ENCODE measurements at places on chromosomes 1 and 21.

- DNase-seq, result no peak
These were observed 1.3 kb downstream of the AMIGO1 start for GRCh38 chr1:109508001-109508872.

DNA sequence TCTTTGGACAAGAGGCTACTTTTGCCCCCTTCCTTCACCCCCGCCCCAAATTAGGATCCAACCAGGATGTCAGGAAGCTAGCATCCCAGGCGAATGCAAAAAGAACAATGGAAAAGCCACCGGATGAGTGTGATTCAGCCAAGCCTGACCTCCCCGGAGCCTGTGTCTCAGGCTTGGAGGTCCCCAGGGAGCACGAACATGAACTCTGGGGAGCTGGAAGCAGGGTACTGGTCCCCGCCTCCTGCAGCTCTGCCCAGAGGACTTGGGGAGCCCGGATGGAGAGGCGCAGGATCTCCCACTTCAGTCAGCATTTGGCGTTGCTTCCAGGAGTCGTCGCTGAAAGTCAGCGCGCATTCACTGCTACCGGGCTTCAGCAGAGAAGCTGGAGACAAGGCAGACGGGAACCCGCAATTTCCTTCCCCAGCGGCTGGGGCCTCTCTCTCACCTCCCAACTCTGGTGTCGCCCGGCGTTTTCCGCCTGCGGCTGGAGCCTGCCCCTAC, 1.8 kb upstream of the TBX15 start:
- DNase-seq, result no peak

DNA sequence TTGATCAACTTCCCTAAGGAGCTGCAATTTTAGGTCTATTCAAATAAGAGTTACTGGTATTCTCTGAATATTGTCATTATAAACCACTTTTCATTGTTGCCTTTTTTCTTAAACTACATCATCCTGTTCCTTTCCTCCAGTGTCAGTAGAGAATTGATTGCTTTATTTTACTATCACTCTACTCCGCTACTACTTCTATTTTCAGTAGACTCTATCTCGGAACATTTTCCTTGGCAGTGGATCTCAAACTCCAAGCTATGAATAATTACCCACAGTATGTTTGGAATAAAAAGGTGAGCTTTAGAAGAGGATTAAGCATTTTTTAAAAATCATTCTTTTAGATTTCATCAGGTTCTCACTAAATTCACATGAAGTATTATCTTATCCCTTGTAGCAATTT, 224.9 kb downstream of the GREM2 start:
- DNase-seq, result no peak

DNA sequence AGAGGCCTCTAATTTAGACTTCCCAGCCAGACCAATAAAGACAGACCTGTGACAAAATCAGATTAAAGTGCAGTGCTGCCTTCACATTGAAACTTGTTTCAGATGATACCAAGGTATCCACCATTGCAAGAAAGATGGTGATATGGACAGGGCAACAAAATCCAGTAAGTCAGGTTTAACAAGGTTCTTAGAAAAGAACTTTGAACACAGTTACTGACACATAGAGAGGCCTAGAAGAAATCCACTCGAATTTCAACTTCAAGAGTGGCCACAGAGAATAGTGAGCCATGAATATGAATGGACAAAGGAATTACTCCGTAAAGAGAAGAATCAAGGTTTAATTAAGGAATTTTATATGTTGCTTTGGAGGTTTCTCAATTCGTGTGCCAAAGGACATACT, 230.4 kb downstream of the KCNT2 start:
- no peak for DNase-seq

DNA sequence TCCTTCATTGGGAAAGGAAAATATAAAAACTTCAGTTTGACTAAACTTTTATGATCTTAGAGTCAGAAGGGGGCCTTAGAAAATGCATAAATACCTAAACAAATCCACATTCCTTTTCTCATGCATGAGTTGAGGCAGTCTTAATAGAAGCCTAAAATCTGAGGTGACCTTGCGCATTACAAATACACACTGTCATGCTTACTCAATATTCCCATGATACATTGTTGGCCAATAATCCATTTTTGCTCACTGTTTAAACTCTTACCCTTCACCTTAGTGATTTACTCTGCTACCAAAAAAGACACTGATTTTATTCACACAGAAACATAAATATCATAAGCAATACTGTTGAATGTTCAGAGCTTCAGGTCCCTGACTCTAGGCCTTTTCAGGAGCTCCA, 19.1 kb upstream of the TMCO1 start:
- DNase-seq, result no peak

- no peak for DNase-seq
These were observed 765 bp upstream of the S100A4 start for GRCh38 chr1:153546371-153546770.

GRCh38 chr1:30966690-30967369, 58.3 kb upstream of the SDC3 start:
- no peak for DNase-seq

DNA sequence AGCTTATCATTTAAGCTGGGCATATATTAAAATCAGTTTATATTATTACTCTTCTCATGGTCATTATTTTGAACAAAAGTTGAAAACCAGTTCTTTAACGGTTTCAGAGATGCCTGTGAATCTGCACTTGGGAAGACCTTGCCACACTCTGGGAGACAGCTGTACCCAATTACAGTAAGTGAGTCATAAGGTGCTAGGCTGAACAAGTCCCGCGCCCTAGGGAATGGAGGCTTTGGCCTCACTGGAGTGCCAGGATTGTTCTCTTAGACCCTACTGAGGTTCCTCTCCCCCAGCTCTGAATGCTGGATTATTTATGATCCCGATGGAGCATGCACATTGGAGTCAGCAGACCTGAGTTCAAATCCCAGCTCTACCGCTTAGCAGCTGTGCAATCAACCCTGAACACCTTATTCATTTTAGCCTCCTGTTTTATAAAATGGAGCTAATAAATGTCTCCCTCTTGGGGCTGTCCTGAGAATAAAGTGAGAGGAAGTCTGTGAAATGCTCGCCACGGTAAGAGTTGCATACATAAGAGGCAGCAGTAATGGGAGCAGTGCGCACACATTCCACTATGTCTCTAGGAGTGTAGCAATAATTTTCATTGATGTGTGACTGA, 266.2 kb downstream of the FOXD2 start:
- no peak for DNase-seq

DNA sequence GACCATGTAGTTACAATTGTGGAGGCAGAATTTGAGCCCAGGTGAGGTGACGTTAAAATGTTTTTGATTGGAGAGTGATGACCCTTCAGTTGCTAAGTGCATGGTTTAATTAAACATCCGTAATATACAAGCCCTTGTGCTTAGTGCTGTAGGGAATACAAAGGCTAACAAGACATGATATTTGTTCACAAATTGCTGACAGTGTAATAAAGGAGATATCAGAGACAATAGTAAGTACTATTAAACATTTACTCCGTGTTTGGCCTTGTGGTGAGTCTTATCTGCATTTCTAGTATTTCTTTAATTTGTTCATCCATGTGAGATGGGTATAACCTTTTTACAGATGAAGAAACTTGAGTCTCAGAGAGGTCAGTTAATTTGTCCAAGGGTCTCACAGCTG, 37.9 kb downstream of the RLF start:
- no peak for DNase-seq

GRCh38 chr1:55725378-55725777, 510.2 kb upstream of the USP24 start:
- no peak for DNase-seq

GRCh38 chr1:199073166-199073565, 434.3 kb downstream of the PTPRC start:
- no peak for DNase-seq

DNA sequence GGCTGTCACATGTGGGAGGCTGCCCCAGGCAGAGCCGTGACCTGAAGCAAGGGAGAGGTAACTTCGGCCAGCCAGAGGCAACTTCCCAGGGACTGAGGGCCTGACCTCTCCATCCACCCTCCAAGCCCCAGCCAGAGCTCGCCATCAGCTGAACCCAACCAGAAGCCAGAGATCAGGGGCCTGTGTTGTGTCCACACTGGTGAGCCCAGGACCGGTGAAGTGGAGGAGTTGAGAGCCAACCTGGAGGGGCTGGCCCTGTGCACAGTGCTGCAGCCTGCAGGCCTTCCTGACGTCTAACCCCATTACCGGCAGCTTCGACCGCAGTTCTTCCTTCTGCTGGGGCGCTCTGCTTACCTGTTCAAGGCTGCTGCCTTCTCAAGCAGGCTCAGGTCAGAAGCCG, 19.6 kb upstream of the PDE9A start:
- no peak for DNase-seq

GRCh38 chr1:22048351-22049192, 3.9 kb upstream of the CDC42 start:
- no peak for DNase-seq

DNA sequence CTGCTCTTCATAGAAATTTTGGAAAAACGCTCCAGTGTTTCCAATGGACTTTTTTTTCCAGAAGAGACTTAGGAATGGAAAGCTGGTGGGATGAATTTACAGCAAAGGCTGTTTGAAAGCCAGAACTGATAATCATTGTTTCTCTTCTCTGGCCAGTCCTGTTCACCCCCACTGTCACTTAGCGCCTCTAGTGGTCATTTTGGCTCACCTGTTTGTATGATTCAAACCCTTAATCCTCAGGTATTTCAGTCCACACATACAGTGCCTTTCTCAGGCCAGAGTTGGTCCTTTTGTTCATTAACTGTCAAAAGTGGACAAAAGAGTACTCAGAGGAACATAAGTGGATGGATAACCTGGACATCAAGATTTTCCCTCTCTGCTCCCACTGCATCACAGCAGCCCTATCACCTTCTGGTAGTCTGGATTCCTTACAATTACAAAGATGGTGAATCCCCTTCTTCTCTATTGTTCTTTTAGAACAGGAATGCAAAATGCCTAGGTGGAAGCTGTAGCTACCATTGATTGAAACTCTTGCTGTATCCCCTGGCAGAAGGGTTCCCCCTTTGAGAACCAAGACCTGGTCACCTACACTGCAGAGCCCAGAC, 177.6 kb upstream of the OLFM3 start:
- no peak for DNase-seq

- DNase-seq, result no peak
These were observed 80.4 kb upstream of the EFHD2 start for GRCh38 chr1:15329104-15329820.

DNA sequence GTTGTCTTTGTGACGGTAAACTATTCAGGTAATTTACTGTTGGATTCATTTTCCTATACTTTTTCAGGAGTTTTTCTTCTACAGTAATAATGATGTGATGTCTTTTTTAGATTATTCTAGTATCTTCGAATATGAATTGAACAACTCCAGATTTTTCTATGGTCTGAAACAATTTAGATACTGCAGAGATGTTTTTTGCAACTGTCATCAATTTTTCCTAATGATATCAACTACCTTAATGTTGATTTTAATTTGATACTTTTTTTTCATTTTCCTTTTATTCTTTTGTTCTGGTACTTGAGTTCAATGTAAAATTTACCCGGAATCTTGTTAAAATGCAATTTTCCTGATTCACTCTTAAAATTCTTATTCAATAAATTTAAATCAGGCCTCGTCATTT, 110.4 kb downstream of the KCNT2 start:
- DNase-seq, result no peak

- no peak for DNase-seq
These were observed 34.6 kb downstream of the XCL2 start for GRCh38 chr1:168509210-168509609.

DNA sequence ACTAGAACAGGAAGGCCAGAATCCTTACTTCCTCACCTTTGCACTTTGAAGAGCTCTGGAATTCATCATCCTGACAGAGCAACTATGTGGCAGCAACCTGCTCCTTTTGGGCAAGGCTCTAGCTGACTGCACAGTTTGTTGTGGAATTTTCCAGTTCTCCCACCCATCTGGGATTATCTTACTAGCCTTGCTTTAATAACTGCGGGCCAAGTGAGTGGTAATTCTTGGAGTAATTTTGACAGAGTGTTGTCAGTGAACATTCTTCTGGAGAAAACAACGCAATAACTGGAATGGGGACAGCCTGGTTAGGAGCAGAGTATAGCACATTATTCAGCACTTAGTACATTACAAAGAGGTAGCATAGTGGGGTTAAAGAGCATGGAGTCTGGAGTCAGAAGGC, 75.3 kb downstream of the NTMT2 start:
- DNase-seq, result no peak

DNA sequence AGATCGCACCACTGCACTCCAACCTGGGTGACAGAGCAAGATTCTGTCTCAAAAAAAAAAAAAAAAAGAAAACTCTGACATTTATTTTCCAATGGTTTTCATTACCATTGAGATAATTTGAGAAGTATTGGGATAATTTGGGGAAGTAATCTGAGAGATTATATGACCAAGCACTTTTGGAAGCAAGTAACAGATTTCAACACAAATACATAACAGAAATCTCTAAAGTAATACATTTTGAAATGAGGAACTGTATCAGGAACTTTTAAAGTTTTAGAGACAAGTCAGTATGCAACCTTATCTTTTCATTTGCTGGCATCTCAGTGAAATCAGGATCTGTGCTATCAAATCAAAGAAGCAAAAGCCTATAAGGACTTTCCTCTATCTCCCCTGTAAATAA, 25.4 kb upstream of the SLC16A1 start:
- DNase-seq, result no peak

- DNase-seq, result no peak
These were observed 762.9 kb downstream of the LTN1 start for GRCh38 chr21:28229814-28230213.

DNA sequence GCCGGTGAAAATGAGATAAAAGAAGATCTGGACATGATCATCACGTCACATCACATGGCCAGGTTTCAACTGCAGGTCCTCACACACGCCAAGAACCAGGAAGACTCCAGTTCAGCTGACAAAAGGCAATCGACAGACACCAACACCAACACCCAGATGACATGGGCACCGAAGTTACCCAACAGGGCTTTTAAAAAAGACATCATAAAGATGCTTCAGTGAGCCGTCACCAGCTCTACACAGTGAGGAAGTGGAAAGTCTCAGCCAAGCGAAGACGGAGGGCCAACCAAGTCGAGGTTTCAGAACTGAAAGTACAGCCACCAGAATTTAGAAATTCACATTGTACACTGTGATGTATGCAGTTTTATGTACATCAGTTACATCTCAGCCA, 154.3 kb upstream of the COL6A1 start:
- no peak for DNase-seq

DNA sequence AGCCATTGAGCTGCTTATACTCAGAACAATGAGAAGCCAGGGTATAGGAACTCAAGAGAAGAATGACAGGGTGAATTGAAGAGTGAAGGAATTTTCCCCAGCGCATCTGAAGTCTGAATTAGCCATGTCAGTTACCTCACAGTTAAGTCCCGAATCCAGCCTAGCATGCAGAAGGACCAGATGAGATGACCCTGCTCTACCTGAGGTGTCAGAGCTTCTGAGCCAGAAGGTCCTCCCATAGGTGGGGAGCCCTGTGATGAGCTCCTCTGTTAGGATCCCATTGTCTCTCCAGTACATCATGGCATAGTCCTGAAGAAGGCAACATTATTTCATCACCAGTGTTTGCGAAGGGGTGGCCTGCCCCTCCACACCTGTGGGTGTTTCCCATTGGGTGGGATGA, 68.2 kb downstream of the OVGP1 start:
- DNase-seq, result no peak

- no peak for DNase-seq
These were observed 17.2 kb downstream of the CC2D1B start for GRCh38 chr1:52348704-52349300.

- DNase-seq, result no peak
These were observed 2.9 kb downstream of the GPR37L1 start for GRCh38 chr1:202125611-202126010.

All from stimulated activated CD4-positive, alpha-beta T cell treated with anti-CD3 and anti-CD28 coated beads, TNF-alpha, amount 100 ng/mL, for 4 hours (primary cell).